Activated naive CD4-positive, alpha-beta T cell (primary cell): ENCODE measurements at places on chromosomes 2 and 18.

DNA sequence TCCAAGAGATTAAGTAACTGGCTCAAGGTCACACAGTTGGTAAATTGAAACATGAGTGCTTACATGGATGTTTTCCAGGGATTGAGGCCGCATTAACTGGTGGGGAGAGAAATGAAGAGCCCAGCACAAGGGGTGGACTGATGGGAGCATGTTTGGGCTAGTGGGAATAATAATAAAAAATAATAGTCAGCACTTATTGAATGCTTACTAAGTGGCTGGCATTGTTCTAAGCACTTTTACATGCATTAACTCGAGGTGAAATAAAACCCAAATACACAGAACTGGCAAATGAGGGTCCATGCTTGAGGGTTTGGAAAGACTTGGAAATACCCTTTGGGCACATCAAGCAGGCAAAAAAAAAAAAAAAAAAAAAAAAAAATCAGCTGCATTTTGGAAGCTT is 34.0 kb upstream of the CDK5R2 start:
- DNase-seq, result no peak

DNA sequence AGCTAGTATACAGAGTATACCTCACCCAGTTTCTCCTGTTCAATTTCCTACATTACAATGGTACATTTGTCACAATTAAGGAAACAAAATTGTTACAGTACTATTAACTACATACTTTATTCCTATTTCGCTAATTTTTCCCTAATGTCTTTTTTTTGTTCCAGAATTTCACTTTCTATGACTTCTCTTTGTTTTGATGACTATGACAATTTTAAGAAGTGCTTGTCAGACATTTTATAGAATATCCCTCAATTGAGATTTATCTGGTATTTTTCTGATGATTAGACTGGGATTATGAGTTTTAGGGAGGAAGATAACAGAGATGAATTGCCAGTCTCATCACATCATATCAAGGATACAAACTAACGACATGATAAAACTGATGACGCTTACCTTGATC is 211.8 kb upstream of the STON1 start:
- no peak for DNase-seq

DNA sequence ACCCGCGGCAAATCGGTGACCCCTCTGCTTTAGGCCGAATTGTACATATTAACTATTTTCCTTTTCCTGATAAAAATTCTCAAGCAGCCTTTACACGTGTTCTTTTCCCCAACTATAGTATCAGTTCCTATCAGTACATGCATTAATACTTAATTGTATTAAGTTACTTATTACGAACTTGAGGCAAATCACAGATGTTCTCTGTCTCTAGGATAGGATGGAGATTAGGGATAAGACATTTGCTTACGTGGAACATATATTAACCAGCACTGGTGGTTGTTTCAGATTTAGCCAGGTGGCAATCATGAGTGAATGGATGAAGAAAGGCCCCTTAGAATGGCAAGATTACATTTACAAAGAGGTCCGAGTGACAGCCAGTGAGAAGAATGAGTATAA is 675 bp downstream of the GEMIN6 start:
- no peak for DNase-seq

DNA sequence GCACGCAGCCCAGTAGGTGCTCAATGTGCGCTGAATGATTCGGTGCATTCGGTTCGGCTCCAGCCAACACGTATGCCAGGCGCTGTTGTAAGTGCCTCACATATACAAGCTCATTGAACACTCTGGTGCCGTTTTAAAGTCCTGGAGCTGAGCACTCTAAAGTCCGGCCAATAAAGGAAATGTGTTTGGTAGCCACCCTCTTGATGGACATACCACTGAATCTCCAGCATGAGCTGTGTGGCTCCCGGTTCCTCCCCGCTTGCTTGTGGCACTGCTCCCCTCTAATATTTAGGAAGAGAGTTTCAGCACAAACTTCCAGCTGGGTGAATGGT is 112.1 kb downstream of the MCFD2 start:
- no peak for DNase-seq

GRCh38 chr2:197293252-197294007 is 17.1 kb downstream of the ANKRD44 start:
- no peak for DNase-seq

- no peak for DNase-seq
Observed at GRCh38 chr2:158232476-158232875, 130.8 kb downstream of the UPP2 start.

DNA sequence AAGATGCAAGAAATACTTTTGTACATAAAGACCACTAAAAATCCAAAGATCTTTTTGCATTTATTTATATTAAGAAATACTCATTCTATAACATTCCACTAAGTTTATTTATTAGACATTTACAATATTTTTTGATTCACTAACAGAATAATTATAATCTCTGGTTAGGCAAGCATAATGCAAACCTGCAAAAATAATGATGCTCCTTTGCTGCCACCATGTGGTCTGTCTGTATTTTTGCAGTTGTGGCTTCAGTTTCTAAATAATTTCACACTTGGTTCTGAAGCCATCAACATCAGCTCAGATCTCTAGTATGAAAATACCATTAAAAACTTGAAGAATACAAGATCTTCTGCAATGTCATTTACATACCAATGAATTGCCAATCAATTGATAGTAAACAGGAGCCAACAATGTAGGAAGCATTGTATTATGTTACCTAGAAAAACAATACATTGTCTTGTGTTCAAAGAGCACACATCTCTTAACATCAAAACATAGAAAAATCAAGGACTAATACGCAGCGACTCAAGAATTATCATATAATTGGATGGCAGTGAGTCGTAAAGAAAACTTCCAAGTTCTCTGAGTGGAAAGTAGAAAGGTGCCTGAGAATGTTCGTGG is 28.8 kb upstream of the WDR75 start:
- DNase-seq, result peak; percentile 5

- DNase-seq, result no peak
Observed at GRCh38 chr2:203578759-203579643, 43.9 kb upstream of the RAPH1 start.

GRCh38 chr2:21103274-21103891 is 20.4 kb upstream of the TDRD15 start:
- DNase-seq, result no peak

- peak; percentile 17 for DNase-seq
Observed at GRCh38 chr2:197786010-197786877, 1.1 kb upstream of the BOLL start.

DNA sequence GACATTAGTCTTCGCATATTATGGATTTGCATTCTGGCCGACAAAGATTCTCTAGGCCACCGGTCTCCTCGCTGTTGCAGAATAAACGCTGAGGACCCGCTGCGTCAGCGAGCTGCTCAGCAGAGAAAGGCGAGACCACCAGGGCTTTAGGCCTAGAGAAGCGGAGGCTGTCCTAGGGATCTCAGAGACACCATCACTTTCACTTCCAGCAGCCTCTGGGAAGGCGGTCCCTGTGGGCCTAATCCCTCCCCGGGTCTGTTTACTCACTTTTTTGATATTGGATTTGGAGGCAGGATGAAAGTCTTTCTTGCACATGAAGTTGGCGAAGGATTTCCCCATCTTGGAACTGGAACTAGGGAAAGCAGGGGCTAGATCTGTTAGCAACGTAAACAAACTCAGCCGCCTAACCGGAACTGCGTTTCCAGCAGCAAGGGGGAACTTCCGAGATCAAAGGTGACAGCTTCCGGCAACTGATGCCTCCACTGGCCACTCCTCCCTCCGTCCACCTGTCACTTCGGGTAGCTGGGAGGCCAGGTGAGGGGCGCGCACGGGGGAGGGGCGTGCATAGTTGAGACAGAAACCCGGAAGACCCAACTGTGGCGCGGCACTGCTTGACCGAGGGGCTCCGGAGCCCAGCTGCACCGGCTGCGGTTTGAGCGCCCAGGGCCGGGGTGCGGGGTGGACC is at the start of gene SCRN3:
SCRN3 (plus strand) TSS at position 447 of the 685 bp plus-strand sequence. CDS start 2,554 bp downstream, outside the sequence.
- DNase-seq, result peak; percentile 65

GRCh38 chr2:233120459-233120858 is 60.3 kb downstream of the INPP5D start:
- no peak for DNase-seq

GRCh38 chr2:159380685-159381239 is 94.3 kb upstream of the WDSUB1 start:
- no peak for DNase-seq

DNA sequence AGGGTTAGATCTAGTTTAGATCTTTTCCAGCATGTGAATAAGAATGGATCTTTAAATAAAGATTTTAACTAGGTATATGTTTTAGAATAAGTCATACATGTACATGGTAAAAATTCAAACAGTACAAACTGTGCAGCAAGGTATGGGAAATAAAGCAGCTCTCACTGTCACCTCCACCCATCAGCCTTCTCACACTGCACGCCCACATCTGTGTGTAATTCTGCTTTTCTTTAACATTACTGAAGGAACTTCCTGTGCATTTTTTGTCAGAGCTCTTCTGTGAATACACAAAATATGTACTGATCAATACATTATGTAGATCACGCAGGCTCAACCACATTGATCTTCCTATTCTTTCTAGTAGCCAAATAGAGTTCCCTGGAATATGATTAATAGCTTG is 3.4 kb downstream of the CASP8 start:
- no peak for DNase-seq

- DNase-seq, result no peak
Observed at GRCh38 chr2:45932278-45932975, 281.0 kb downstream of the PRKCE start.

DNA sequence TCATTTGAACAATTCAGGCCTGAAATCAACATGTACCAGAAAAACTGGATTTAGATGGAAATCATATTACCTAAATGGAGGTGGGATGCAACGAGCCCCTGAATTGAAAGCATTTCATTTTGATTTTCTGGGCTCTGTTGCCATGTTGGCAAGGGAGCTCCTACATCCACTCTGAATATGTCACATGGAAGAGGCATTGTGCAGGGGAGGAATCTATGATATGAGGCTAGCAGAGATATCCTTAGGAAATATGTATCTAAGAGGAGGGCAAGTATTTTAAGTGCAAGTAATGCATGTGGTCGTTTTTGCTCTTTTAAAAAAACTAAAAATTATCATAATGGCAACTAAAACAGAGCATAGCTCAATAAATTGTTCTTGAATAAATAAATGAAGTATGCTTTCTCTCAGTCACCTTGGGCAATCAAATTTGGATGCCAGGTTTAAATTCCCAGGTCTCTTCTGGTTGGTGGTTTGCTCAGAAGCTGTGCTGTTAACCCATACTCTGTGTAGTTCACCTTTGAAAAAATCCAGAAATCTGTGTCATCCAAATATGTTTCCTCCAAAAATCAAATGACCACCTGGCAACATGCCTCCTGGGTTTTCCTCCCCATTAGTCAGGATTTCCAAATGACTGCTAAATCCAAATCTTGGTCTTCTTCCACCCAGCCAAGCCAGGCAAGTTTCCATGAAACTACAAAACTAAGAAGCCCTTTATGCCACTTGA is 6.5 kb upstream of the LGALSL start:
- no peak for DNase-seq

DNA sequence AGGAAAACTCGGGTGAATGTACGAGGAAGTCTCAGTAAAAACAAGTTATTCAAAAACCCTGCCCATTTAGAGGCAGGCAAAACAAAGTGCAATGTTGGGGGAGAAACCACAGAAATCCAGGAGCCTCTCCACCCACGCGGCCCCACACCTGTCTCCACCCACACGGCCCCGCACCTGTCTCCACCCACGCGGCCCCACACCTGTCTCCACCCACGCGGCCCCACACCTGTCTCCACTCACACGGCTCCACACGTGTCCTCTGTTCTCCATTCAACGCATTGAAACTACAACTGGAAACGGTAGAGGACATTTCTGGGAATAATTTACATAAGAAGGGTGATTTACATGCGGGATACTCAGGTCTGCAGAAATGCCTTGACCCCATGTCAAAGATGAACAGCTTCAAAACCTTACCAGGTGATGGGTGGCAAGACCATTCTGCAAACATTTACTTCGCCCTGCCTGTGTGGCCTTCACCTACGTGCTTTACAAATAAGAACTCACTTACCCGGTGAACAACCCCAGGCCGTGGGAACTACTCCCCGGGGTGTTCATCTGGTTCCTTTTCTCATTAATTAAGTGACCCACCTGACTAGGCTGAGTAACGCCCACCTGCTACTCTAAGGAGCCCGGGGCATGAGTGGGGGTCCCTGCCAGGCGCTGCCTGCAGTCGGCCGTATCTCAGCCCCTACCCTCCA is 100.4 kb downstream of the EIPR1 start:
- no peak for DNase-seq

DNA sequence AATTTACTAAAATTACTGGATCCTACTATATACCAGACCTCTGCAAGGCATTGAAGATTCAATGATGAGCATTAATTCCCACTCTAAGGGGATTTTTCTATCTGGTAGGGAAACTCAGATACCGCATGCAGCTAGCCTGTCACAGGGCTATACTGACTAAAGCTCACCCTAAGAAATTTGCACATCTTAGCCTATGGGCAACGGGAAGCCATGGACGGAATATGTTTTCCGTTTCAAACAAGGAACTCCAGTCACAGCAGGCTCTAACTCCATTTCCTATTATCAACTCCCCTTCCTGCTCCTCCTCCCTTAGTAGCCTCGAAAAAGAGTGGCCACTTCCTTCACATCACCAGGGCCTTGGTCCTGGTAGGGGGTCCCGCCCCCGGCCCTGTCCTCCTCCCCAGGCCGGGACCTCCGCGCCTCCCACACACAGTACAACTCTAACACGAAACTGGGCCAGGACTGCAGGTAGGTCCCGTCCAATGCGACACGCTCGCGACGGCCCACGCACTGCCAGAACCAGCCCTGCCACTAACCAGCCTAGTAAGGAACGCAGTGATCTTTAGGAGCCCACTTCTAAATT is 659 bp upstream of the COX5B start:
- no peak for DNase-seq

GRCh38 chr2:128404709-128405466 is 86.2 kb upstream of the HS6ST1 start:
- no peak for DNase-seq

DNA sequence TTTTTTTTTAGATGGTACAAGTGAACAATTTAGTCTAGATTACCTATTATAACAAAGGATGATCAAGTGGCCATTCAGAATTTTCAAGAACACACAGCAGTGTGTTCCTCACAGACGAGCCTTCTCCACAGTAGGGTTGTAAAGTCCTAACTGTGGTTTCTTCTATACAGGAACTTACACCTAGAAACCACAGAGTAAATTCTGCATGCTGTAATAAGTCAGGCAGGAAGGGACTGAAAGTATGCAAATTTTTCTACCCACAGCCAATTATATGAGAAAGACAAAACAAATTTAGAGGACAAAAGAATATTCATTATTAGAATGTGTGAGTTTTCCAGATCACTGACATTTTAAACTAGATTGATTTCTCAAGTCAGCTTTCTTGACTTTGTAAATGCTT is 99.5 kb downstream of the RBMS1 start:
- no peak for DNase-seq

GRCh38 chr2:54834721-54835120 is 111.3 kb downstream of the EML6 start:
- no peak for DNase-seq

- DNase-seq, result peak; percentile 99
Observed at GRCh38 chr2:69914950-69915945, at the start of gene MXD1. MXD1 (plus strand) TSS chr2:69915109; CDS start chr2:69915331, 222 bp downstream.

DNA sequence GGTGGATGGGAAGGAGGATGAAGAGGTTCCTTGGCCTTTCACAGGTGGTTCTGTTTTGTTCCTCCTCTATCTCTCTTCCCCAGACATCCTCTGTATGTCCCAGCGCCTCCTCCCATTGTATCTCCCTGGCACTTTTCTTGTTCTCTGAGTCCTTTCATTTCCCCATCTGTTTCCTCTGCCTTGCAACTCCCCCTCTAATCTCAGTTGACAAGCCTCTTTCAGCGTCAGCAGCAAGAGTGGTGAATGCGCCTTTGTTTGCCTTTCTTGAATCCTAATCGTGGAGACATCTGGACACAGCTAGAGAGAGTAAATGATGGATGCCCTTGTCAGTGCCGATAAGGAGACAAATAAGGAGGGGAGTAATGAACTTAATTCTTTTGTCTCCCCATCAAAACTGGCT is 167.0 kb downstream of the NDUFA10 start:
- DNase-seq, result no peak
